Left renal cortex interstitium (tissue), 4 donors: ENCODE measurements at places on chromosomes 4 and X.

GRCh38 chr4:4856071-4857000, 3.1 kb upstream of the MSX1 start:
- no peak for DNase-seq

GRCh38 chrX:32877592-32877991, 333.8 kb downstream of the DMD start:
- no peak for DNase-seq

DNA sequence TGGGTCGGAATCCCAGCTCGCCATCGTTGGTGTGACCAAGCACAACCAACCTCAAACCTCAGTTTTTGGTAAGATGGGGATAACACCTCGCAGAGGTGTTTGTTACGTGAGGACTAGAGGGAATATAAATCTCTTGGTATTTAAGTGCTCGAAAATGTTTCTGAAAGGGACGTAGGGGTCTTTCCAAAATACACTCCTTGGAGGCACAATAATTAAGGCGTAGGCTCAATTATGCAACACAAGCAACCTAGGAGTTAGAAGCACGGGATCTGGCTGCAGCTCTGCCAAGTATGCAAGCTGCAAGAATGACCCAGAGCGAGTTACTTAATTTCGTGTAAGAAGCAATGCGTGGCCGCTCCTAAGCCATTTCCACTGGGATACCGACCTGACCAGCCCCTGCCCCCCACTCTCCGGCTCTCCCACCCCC, 552 bp downstream of the ADH5 start:
- peak; percentile 52 for DNase-seq

DNA sequence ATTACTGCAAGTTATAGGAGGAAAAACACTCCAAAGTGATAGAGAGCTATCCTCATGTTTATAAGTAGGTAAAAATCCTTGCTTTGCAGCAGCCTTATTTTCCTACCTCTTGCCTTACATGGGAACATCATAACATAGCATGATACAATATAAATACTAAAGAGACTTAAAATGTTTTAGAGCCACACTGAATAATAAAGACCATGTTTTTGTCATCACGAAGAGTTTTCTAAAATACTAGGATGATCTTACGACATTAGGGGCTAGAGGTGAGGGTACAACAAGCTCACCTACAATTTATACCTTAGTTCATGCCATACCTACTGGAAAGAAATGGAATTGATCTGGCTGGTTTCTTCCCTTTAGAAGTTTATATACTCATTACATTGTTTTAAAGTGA, 184.8 kb downstream of the FBXW7 start:
- no peak for DNase-seq

- no peak for DNase-seq
Observed at GRCh38 chr4:4248885-4249203, 821 bp upstream of the TMEM128 start.

GRCh38 chr4:61068745-61069144, 131.4 kb upstream of the ADGRL3 start:
- DNase-seq = no peak

GRCh38 chr4:55745014-55745413, 74.6 kb upstream of the EXOC1L start:
- DNase-seq = no peak

DNA sequence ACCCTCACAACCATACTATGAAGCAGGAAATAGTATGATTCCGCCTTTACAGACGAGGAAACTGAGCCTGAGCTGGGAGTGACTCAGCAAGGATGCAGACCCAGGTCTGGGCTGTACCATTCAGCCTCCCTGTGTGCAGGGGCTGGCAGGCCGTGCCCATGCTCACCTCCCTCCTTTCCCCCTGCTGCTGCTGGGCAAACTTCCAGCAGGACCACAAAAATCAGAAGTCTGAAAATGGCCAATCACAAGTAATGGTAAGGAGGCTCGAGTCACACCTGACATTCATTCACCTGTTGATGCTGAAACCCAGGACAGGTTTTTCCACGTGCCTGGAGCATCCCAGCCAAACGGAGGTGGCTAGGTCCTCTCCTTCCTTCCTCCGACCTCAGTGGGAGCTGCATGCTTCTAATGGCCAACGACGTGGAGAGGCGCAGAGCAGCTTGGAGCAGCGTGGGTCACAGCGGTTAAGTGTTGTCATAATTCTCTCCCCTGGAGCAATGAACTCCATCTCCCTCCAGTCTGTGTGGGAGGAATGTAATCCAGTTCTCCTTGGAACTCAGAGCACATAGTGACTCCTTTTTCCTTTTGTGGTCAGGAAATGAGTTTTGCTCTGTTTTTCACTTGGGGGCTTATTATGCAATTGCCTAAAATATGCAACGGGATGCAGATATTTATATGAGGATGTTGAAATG, 371.7 kb downstream of the BCOR start:
- peak; percentile 63 for DNase-seq

GRCh38 chr4:85769009-85769408, 294.1 kb downstream of the ARHGAP24 start:
- no peak for DNase-seq

DNA sequence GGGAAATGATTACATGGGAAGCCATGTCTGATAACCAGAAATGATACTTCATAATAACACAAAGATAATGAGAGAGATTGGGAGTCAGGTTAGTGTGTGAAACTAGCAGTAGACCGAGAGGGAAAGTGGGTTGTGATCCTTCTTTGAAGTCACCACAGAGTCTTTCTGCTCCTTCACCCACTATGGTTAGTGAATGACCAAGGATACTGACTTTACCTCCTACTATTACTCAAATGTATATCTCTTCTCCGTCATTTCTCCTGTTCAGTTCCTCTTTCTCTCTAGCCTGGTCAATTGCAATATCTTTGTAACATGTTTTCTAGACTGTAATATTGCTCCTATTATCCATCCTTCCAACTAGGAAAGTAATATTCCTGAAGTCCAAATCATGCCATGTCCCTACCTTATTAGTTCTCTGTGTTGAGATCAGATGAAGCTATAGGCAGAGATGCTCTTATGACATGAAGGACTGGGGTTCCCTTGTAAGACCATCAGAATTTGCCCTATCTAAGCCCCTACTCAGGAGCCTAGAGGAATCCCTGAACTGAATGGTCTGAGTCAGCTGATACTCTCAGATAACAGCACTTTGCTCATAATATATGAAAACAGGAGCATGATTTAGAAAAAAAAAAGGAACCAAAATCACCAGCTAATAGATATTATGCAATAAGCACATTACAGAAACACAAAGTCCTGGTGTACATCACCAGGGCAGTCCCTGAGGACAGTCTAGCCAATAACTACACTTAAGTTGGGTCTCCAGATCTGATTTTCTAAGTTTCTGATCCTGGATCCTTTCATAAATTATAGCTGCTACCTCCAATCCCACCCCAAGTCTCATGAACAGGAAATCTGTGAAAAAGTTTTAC, 81.2 kb downstream of the SHROOM3 start:
- DNase-seq = no peak
